Left cardiac atrium (tissue), 4 donors: ENCODE measurements at places on chromosomes 11 and 22. TPM values are rescaled to one million over a fixed set of nuclear protein-coding genes. Genes with fewer than 3 reads are reported as not detected.

DNA sequence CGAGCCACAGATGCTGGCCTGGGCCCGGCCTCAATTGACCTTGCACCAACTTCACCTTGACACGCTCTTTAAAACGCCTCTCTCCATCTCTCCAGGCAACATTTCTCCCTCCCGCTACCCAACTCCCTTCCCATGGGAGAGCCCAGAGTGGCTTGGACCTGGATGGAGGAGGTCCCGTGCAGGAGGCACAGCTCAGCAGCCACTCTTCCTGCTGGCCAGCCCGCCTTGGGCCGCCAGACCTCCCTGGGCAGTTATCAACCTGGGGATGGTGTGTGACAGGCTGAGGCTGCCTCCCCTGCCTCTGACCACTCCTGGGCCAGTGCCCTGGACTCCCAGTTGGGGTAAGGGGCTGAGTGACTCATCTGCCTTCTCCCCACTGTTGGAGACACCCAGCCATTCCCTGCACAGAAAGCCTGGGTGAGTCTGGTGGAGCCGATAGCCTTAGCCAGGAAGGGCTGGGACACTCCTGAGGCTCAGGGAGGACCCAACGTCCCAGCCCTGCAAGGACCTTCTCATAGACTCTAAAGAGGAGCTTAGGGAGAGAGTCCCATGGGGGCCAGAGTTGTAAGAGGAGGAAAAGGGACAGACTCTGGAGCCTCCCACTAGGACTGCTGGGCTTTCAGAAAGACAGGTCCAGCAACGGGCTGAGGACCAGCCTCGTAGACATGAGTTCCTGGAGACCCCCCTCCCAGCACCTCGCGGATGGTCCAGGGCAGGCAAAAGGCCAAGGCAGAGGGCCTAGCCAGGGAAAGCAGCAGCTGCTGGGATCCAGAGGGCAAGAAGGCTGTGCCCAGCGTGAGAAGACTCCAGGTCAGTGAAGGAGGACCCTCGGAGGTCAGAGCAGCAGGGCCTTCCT is 131.7 kb downstream of the CEP164 start:
- no peak for DNase-seq

The HPX gene
- 1.0 TPM for total RNA-seq

- no peak for DNase-seq
Measured at GRCh38 chr11:104148706-104149105, 15.2 kb downstream of the PDGFD start.

DNA sequence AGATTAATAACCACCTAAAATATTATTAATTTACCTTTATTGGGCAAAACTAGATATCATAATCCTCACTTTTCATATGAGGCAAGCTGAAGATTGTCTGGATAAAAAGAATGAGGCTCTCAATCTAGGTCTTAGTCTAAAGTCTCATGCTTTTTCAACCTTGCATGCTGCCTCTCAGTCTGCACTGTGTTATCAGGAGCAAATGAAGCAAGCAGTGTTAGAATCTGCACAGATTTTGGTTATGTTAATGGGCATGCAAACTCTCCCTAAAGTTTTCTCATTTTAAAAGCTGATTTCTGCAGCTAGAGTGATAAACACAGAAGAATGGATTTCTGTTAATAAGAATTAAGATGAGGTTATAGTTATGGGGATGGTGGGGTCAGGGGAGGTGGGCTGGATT is 350.7 kb upstream of the C11orf87 start:
- no peak for DNase-seq

DNA sequence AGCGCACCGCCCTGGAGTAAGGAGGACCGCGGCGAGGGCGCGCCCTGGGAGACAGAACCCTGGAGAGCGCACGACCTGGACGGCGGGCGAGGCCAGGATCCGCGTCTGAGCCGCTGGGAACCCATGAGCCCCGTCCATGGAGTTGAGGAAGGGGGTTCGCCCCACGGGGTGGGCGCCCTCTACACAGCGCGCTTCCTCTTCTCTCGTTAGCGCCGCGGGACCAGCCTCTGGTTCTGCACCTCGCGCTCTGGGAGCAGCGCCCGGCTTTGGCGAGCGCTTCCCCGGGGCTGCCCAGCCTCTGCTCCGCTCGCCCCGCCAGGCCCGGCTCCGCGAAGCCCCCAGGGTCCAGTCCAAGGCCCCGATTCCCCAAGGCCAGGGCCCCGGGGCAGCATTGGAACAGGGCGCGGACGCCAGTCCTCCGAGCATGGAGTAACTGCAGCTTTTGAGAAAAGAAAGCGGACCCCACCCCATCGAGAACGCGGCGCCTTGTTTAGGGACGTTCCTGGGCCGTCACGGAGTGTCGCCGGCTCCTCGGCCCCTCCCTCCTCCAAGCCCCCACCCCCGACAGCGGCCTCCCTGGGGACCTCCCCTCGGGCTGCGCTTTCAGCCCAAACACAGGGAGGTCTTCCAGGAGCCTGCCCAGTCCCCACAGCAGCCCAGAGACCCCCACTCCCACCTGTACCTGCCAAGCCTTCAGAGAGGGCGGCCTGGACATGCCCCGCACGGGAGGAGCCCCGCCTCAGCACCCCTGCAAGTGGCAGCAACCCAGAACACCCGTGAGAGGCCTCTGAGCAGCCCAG is 56.2 kb downstream of the BRD1 start:
- peak; percentile 19 for DNase-seq

GRCh38 chr22:39496131-39496838 is 5.8 kb upstream of the MIEF1 start:
- peak; percentile 77 for DNase-seq

GRCh38 chr11:77866336-77866735 is 45.4 kb downstream of the AAMDC start:
- no peak for DNase-seq

The CCDC15 gene
- 0.82 TPM for total RNA-seq

The ROM1 gene
- 3.7 TPM for total RNA-seq

DNA sequence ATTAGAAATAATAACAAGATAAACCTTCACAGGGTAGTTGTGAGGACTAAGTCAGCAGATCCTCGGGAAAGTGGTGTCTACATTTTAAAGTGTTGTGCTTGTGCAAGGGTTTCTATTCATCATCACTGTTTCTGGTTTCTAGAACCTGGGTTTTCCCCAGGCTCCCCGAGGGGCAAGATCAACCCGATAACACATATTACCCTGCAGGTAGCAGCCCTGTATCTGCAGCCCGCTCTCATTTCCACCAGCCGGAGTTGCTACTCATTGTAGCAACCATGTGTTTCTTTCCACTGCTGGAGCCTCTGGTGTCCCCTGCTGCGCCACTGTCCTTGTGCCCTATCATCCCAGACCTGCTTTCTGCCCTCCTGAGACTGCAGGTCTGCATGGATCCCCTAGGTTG is 67.0 kb downstream of the MIAT start:
- no peak for DNase-seq

The PGM2L1 gene
- total RNA-seq, result 3.3 TPM

- no peak for DNase-seq
Measured at GRCh38 chr11:1055109-1055703, 18.7 kb upstream of the MUC6 start.

DNA sequence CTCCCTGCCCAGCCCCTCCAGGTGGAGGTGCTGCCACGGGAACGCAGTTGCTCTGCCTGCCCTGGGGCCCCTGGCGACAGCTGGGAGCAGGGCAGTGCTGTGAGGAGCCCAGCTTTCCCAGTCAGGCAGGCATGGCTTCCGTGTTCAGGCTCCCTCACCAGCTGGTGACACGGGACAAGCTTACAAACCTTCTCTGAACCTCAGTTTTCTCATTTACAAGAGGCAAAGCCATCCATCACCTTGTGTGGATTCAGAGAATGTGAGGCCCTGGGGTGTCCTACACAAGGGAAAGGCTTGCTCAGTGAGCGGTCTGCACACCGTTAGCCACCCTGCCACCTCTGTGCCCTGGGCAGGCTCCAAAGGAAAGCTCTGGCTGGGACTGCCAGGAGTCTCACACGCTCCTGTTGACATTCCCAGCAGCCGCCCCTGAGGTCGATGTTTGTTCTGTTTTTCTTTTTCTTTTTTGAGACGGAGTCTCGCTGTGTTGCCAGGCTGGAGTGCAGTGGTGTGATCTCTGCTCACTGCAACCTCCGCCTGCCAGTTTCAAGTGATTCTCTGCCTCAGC is 23.5 kb downstream of the SUN2 start:
- DNase-seq, result no peak

The FXYD6 gene
- 31.2 TPM for total RNA-seq

The NDUFS8 gene
- 342 TPM for total RNA-seq

The HPS5 gene
- 12.7 TPM for total RNA-seq
